Central memory CD4-positive, alpha-beta T cell (primary cell): ENCODE measurements at places on chromosomes 2 and 18.

GRCh38 chr2:126749537-126749936 lies 93.6 kb downstream of the GYPC start:
- no peak for DNase-seq

DNA sequence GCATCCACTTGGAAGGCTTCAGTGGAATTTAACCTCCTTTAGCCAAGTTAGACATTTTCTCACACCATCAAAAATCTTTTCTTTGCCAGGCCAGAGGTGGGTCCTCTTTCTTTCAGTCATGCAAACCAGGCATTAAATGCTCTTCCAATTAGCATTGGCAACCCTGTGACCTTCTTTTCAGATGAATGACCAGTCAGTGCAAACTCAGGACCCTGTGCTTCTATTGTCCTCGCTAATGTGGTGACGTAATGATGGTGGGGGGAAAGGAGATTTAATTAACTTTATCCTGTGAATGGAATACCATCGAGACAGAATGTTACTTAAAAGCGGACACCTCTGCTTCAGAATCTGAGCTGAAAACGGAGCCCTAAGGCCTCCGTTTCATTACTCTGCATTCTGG lies 23.2 kb upstream of the STPG4 start:
- no peak for DNase-seq

- DNase-seq = no peak
Measured at GRCh38 chr2:8624855-8625398, 56.9 kb upstream of the ID2 start.

GRCh38 chr2:184589261-184589660 lies 9.1 kb upstream of the ZNF804A start:
- no peak for DNase-seq

DNA sequence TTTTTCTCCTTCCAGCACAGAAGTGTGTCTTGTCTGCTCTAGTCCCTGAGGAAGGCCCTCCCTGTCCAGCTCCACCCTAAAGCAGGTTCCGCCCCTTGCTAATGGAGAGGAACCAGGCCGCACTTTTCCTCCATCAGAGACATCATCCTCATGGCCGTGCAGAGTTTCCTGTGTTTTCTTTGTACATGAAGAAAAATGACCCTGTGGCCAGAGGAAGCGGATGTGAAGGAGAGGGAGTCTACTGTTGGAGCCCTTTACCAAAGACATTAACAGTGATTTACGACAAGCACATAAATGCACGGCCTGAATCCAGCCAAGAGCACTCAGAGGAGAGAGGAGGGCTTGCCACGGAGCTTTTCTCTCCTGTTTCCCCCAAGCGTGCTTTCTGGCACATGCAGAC lies 109.5 kb downstream of the RNF144A start:
- no peak for DNase-seq

DNA sequence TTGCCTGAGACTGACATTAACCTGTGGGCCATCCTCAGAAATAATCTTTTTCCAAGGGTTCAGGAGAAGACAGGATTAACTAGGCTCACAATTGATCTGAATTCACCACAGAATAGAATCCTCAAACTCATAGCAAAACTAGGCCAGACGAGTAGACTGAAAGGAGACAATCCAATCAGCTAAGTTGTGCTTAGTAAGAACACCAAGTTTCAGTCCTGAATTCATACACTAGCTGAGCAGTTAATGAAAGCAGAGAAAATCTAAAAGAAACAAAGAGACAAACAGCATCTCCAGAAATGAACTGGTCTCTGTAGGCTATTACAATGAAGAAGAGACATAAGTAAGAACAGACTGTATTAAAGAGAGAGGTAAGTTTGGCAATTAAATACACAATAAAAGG lies 89.5 kb downstream of the GORASP2 start:
- no peak for DNase-seq

DNA sequence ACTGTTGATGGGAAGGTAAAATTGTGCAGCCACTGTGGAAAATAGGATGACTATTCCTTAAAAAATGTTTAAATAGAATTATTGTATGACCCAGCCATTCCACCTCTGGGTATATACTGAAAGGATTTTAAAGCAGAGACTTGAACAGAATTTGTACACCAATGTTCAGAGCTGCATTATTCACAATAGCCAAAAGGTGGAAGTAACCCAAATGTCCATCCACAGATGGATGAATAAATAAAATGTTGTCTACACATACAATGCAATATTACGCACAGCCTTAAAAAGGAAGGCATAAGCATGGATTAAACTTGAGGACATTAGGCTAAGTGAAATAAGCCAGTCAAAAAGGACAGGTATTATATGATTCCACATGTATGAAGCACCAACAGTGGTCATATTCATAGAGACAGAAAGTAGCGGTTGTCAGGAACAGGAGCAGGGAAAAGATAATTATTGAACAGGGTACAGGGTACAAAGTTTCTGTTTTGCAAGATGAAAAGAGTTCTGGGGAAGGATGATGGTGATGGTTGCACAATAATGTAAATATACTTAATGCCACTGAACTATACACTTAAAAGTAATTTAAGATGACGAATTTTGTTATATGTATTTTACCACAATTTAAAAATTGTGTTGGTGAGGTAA lies 39.4 kb downstream of the EVA1A start:
- no peak for DNase-seq
